Stimulated activated CD8-positive, alpha-beta memory T cell treated with anti-CD3 and anti-CD28 coated beads, Interleukin-15, amount 100 ng/mL, for 48 hours (primary cell): ENCODE measurements at places on chromosomes 5 and 9.
A peak's percentile ranks its signal among the peaks of the same experiment; 100 is the strongest.

GRCh38 chr9:69834056-69834455 is 13.4 kb downstream of the CFAP95 start:
- no peak for DNase-seq

GRCh38 chr5:55850839-55851674 is at the start of gene IL31RA:
TSS of gene IL31RA (plus strand) at chr5:55851357. CDS start at chr5:55851571, 214 bp downstream.
- no peak for DNase-seq

- DNase-seq, result no peak
Measured at GRCh38 chr5:126195410-126196100, 227.7 kb upstream of the GRAMD2B start.

DNA sequence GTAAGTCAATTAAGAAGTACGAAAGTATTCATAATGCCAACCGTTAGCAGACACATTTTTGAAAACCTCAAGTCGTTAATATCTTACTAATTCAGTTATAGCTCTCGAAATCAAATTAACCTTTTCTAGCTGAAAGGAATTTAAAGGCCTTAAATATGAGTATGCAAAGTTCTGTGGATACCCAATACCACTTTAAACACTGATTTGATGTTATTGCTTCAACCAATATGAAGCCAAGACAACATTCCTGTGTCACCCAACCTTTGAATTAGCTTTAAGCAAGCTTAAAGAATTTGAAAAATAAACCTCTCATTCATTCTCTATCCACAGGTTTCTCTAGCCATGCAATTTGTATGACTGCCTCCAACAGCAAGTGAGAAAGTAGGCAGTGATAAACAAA is 204.5 kb downstream of the MCTP1 start:
- DNase-seq, result no peak

- peak; percentile 56 for DNase-seq
Measured at GRCh38 chr5:122845229-122846050, at the start of gene SNX24. TSS of gene SNX24 (plus strand) at chr5:122845613. CDS start at chr5:122845634, 21 bp downstream.

DNA sequence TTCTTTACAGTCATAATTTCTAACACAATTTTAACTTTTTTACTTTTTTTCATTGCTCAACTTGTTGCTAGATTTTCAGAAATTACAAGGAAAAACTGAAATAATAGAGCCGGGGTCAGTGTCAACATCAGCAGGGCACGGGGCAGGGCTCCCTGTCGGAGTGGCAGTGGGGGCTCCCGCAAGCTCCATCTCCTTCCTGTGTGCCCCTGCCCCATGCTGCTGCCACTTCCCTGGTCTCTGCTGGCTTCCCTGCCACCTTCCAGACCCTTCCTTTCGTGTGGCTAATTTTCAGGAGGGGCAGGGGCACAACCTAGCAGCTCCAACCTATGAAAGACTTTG is 1.0 kb upstream of the EXOC3 start:
- DNase-seq, result no peak
